ENCODE measurements at places on chromosomes 7 and 10.
A peak's percentile ranks its signal among the peaks of the same experiment; 100 is the strongest.

DNA sequence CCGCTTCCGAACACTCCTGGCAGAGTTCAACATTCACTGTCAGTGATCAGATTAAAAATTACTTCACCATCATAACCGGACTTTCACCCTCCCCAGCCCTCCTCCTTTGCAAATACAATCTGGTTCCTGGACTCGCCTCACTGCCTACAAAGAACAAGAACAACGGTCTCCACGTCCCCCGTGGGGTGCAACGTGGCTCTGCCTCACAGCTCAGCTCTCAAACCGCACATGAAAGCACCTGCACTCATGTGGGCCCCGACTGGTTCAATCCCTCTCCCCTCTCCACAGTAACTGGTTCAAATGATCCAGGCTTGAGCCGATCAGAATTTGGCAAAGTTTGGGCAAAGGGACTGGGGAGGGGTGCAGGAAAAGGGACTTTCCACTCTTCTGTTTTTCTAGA is 21.0 kb downstream of the ASB13 start:
- no peak for DNase-seq

GRCh38 chr10:120656107-120656506 is 195.1 kb upstream of the WDR11 start:
- no peak for DNase-seq

- DNase-seq, result peak; percentile 56
Measured at GRCh38 chr7:135913404-135913803, 63.8 kb downstream of the MTPN start.

DNA sequence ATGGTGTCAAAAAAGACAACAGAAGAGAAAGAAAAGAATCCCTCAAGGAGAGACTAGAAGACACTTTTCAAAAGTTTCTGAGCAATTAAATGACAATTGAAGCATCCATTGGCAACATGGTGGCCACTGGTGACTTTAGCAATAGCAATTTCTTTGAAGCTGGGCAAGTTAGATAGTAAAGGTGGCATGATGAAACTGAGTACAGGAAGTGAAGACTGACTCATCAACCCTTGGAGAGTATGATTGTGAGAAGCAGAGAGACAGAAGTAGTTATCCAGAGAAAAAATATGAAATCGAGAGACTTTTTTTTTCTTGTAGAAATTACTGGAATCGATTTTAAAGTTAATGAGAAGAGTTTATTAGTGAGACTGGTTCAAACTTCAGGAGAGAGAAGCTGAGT is 52.5 kb downstream of the DGKB start:
- DNase-seq, result peak; percentile 27

GRCh38 chr10:118458957-118459641 is 117.0 kb upstream of the FAM204A start:
- no peak for DNase-seq

GRCh38 chr10:66882271-66882670 is 43.6 kb upstream of the LRRTM3 start:
- DNase-seq, result no peak

DNA sequence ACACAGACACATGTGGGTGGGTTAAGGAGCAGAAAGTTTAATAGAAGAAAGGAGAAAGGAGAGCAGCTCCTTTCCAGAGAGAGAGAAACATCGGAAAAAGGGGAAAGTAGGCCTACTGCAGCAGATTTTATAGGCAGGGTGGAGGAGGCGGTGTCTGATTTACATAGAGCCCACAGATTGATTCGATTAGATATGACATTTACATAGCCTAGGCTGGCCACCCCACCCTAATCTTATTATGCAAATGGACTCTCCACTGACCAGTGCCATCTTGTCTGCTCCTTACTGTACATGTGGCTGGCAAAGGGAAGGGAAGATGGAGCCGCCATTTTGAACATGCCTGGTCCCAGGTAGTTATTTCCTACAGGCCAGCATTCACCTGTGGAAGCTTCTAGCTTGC is 38.7 kb upstream of the SCIN start:
- DNase-seq, result no peak

- DNase-seq, result no peak
Measured at GRCh38 chr7:102258749-102259107, 27.9 kb upstream of the SH2B2 start.

DNA sequence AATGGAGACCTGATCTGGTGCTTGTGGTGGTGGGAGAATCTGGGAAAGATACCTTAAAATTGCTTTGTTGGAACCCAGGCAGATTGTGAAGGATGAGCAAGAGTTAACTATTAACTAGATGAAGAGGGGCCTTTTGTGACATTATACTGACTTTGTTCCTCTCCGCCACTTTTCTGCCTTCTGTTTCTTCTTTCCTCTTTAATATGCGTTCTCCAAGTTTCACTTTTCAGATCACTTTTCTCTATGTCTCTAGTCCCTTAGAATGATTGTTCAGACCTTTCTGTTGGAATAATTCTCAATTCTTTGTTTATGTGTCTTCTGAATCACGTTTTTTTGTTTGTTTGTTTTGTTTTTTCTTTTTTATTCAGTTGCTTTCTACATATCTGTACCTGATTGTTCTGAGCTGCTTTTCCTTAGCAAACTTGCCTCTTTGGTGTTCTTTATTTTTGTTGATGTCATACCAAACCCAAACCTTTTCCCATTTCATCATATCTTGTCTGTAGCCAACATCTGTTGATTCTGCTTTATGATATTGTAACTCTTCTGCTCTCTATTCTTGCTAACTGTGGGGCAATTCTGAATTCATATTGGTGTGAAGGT is 2.8 kb downstream of the BMPR1A start:
- peak; percentile 38 for DNase-seq

- DNase-seq, result no peak
Measured at GRCh38 chr10:132522521-132523411, 14.8 kb upstream of the INPP5A start.

GRCh38 chr10:127556916-127557315 is 7.8 kb downstream of the NPS start:
- peak; percentile 9 for DNase-seq

GRCh38 chr7:100003711-100004661 is 11.4 kb upstream of the ZKSCAN1 start:
- no peak for DNase-seq

DNA sequence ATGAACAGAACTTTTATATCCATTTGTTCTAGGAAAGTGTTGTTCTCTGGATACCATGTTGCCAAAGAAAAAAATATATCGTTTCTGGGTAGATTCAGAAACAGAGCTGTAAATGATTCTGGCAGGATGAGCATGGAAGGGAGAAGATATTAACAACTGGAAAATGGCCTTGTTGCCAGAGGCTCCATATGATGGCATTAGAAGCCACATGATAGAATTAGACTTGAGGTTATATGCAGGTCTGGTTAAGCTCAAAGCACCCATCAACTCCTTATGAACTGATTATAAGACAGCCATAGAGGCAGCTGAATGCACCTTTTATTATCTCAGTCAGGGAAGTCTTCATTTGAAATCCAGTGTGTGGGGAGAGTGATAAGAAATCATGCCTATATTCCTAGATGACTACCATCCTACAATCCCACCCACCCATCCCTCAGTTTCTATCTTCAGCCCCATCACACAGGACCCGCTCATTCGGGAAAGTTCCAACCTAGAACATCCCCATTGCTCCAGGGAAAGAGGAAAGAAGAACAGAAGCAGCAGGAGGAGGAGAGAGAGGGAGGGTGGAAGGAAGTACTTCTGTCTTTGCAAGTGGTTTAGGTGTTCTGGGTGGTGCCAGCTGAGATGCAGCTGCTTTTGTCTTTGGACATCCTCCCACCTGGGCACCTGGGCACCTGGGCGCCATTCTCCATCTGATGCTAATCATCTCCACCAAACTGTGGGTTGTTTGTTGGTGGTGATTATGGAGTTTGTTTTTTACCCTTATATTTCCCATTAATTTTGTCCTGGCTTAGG is 25.5 kb upstream of the TRIL start:
- DNase-seq, result no peak

GRCh38 chr10:72059843-72060822 is 28.2 kb downstream of the SPOCK2 start:
- no peak for DNase-seq

- no peak for DNase-seq
Measured at GRCh38 chr10:79357180-79357579, 9.9 kb downstream of the PPIF start.

- no peak for DNase-seq
Measured at GRCh38 chr7:142739923-142740492, 9.3 kb upstream of the PRSS1 start.

DNA sequence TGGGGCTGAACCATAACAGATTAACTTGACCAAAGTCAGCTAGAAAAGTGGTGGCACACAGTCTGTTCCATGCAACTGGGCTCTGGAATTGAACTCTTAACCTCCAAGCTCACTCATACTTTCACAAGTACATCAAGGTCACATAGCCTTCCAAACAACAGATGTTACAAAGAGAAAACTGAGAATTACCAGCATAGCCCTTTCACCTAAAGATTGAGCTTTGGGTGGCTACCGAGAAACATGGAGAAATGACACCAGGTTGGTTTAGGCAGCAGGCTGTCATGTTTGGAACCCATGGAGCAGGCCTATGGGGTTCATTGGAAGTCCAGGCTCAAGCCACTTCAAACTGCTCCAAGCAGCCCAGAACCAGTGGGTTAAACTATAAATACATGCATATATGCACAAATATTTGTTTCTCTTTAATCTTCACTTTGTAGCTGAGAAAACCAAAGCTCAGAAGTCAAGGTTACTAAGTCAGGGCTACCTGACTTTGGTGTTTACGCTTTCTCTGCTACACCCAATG is 59.1 kb downstream of the MALSU1 start:
- no peak for DNase-seq

DNA sequence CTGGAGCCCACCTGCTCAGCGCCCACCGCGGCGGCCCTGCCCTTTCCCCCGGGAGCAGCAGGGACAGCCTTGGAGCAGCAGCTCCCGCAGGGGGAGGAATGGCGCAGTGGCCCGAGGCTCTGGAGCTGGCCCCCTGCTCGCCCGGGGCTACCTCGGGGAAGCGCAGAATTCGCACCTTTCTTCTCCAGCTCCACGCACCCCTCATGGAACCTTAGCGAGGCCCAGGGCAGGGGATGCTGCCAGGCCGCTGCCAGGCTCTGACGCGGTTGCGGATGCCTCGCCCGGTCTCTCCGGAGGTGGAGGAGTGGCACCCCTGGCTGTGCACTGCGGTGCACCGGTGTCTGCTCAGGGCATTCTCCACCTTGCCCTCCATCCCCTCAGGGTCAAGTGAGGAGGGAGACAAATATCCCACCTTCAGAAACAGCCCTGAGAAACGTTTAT is 84.9 kb upstream of the MKI67 start:
- no peak for DNase-seq

DNA sequence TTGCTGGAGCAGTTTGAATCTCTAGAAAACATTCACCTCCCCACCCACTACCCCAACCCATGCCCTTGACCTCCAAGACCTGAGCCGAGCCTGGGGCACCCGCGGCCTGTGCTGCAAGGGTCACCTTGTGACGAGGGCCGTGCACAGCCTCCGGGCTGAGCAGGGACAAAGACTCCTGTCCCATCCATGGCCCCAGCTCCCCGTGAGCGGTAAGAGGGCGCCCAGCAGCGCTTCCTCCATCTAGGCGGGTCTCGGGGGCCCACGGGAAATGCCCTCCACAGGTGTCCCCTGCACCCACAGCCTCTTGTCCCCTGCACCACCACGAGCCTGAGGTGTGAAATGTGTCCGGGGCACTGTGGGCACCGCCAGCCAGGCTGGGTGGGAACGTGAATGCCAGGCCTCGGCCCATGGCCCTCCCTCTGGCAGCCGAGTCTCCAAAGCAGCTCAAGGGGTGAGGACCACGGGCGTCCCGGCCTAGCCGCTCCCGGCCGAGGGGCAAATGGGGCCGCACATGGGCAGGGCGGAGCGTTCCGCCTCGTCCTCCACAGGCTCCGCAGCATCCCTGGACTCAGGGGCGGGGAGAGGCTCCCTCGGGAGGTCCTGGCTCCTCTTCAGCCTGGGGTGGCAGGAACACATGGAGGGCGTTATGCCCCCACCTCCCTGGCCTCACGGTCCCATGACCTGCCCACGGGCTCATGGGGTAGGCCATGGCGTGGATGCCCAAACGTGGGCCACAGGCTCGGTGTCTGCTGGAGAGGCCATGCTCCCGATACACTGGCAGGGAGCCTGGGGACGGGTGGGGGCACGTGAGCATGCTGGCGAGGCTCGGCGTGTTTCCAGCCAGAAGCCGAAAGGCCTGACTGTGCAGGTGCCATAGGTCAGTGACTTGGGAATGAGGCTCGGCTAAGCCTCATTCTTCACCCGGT is 21.1 kb downstream of the DPYSL4 start:
- no peak for DNase-seq

DNA sequence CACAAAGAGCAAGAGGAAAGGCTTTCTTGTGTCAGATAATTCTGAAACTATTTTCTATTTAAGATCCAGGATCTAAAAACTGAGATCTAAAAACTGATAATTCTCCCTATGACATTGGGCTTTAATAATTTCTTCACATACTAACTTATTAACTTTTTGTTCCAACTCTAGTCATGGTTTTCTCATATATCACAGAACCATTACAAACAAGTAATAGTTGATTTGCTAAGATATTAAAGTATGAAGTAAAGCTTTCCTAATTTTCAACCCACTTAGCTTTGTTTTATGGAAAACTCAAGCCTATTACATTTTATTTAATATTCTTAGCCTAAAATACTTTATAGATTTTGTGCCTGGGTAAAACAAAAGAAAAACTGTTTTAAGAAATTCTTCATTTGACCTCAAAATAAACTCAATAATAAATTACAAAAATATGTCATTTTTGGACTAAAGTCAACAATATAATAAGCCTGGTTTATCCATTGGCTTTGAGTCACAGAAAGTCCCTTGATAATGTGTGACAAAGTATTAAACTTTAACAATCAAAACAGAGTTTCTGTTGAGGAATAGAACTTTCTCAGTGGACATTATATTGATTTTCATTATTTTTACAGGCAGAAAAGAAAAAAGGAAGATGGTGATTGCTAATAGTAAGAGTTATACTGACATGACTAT is 1142.9 kb upstream of the SORCS1 start:
- DNase-seq, result no peak

DNA sequence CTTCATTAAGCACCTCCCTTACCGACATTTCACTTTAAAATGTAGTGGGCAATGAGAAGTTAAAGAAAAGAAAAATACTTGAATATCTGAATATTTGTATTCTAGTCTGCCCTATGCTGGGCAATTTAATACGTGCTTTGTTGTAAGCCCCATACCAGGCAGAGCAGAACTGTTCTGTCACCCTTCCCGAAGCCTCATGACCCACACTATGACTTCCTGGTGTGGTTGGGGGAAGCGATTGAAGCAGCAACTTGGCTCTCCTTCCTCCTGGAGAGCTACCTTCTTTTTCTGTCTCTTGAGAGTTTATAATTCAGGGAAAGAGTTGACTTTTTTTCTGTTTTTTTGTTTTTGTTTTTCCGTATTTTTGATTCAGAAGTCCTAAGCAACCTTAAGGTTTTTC is 243.7 kb downstream of the INHBA start:
- peak; percentile 33 for DNase-seq

DNA sequence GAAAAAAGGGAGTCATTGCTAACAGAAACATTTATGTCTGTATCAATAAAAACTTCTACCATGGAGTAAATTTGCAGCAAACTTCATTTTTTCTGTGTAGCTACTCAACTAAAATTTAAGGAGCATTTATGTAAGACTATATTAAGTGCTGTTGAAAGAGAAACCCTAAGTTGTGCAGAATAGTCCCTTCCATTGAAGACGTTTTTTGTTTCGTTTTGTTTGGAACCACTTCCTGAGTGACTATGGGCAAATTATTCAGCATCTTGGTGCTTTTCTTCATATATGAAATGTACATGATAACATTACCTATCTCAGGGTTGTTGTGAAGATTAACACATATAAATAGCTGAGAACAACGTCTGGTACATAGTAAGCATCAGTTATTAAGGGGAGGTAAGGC is 24.3 kb downstream of the SEM1 start:
- no peak for DNase-seq
